Stimulated activated CD4-positive, alpha-beta T cell treated with anti-CD3 and anti-CD28 coated beads, Interleukin-1b, Interleukin-23, amount 100 ng/mL, for 24 hours (primary cell): ENCODE measurements at places on chromosomes 7 and 10.

DNA sequence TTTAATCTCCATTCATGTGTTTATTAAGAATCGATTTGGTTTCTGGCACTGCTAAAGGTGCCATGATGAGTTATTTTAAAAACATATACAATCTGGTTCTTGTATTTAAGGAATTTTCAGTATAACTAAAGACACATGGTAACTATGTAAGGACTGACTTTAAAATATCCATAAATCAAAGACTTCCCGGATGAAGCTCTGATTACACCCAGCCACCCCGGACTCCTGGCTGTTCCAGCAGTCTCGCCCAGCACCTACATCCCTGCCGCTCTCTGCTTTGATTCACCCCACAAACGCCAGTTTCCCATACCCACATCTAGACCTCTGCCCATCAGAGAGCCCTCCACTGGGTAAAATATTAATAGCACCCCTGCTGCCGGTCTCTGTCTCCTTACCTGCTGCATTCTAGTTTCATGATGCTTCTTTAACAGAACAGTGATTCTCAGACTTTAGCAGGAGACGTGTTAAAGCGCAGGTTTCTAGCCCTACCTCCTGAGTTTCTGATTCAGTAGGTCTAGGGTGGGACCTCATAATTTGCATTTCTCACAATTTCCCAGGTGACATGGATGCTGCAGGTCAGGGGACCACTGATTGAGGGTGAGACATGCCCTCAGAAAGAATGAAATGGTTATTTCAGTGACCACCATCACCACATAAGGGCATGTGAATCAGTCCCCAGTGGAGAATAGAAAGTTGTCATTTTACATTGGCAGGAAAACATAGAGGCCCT, 185.7 kb downstream of the KIAA1217 start:
- no peak for DNase-seq

DNA sequence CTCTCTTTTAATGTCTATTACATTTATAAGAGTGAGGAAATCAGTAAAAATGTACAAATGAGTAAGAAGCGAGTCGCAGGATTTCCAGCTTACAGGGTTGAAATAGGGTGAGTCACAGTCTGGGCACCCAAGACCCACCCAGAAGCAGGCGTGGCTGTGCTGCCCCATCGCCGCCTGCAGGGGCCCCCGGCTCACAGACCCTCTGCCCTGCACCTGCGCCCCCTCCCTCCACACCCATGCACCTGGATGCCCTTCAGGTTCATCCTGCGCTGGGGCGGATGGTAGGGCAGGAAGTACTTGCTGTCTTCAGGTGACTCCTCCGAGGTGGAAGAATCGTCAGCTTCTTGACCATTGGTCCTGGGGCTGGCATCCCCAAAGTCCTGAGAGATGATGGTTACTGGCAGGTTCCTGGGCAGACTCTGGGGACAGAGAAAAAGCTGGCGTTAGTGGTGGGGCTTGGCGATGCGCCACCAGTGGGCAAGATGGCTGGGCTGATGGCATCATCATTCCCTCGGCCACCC, 90.2 kb upstream of the GNA12 start:
- DNase-seq, result peak; percentile 13

DNA sequence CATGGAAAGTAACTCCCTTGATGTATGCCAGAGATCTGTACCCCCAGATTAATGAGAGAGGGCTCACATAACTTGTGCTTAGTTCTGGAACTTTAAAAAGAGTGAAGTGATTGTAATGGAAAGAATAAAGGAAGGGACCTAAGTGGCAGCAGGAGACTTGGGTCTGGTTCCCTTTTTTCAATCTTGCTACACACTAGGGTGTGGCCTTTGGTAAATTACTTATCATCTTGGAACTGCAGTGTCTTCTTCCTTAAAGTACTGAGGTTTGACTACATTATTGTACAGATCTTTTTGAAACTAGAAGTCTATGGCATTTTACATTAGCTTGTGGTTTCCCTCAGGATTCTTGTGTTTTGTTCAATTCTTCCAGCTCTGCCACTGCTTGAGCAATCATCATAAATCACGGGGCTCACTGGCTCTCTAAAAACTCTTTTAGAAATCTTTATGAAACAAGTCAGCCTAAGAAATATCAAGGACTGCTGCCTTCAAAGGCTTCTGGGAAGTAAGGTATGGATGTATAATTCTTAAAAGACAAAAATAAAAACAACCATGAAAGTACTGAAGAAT, 22.5 kb upstream of the CHRM2 start:
- no peak for DNase-seq

GRCh38 chr7:99855236-99855635, 21.6 kb downstream of the OR2AE1 start:
- no peak for DNase-seq

DNA sequence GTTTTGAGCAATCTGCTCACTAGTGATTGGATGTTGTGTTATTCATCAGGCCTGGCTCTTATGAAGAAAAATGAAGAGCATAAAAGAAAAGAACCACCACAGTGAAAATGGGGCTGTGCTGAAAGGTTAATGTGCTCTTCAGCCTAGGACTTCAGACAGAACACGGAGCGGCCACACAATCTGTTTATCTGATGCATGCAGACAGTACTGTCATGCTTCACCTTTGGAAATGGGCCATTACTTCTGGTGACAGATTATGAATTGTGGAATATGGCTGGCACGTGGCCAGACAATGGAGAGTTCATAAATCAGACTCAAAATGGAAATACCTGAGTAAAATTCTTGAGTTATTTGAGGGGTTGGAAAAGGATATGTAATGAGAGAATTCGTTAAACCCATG, 86.0 kb upstream of the NOBOX start:
- no peak for DNase-seq
